ENCODE measurements at places on chromosomes 5 and 9.
A peak's percentile ranks its signal among the peaks of the same experiment; 100 is the strongest.

GRCh38 chr9:3528451-3528850 lies 2.6 kb upstream of the RFX3 start:
- DNase-seq, result peak; percentile 25

- DNase-seq, result no peak
Measured at GRCh38 chr5:157451806-157452205, 8.2 kb upstream of the NIPAL4 start.

DNA sequence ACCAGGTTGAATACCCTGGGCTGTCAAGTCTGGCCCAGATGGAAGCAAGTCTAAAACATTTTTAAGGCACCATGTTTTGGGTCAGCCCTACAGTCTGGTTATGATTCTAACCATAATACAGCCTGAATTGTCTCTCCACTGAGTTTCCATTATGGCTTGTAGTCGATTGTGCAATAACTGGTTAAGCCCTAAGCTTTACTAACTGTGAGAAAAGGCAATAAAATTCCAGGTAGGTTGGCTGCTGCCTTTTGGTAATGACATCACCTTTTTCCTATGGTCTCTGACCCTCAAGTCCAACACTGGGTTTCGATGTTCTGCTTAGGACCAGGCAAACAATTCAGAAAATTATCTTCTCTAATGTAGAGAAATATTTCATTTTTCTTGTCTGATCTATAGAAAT lies 243.3 kb downstream of the ACTL7B start:
- DNase-seq, result no peak

- no peak for DNase-seq
Measured at GRCh38 chr5:101520417-101520816, 617.3 kb upstream of the ST8SIA4 start.

Data from Kasumi-1 (cell line).